CD4-positive, CD25-positive, alpha-beta regulatory T cell (primary cell): ENCODE measurements at places on chromosomes 16 and 17. TPM values are rescaled to one million over a fixed set of nuclear protein-coding genes. Genes with fewer than 3 reads are reported as not detected.

- no peak for DNase-seq
Observed at GRCh38 chr16:1670866-1671265, 7.2 kb upstream of the JPT2 start.

ADAD2 gene
- not detected for total RNA-seq

SLC39A11 gene
- 32.2 TPM for total RNA-seq

- no peak for DNase-seq
Observed at GRCh38 chr17:78411241-78411857, 32.9 kb downstream of the PGS1 start.

GRCh38 chr17:81939218-81939617 lies 2.1 kb upstream of the PYCR1 start:
- DNase-seq = no peak

- no peak for DNase-seq
Observed at GRCh38 chr17:58088624-58089023, 5.4 kb downstream of the DYNLL2 start.
